RPMI7951 (cell line): ENCODE measurements at places on chromosomes 3 and 15. TPM values are rescaled to one million over a fixed set of nuclear protein-coding genes. Genes with fewer than 3 reads are reported as not detected.

- no peak for DNase-seq
Observed at GRCh38 chr3:36923523-36923943, 21.3 kb downstream of the TRANK1 start.

DNA sequence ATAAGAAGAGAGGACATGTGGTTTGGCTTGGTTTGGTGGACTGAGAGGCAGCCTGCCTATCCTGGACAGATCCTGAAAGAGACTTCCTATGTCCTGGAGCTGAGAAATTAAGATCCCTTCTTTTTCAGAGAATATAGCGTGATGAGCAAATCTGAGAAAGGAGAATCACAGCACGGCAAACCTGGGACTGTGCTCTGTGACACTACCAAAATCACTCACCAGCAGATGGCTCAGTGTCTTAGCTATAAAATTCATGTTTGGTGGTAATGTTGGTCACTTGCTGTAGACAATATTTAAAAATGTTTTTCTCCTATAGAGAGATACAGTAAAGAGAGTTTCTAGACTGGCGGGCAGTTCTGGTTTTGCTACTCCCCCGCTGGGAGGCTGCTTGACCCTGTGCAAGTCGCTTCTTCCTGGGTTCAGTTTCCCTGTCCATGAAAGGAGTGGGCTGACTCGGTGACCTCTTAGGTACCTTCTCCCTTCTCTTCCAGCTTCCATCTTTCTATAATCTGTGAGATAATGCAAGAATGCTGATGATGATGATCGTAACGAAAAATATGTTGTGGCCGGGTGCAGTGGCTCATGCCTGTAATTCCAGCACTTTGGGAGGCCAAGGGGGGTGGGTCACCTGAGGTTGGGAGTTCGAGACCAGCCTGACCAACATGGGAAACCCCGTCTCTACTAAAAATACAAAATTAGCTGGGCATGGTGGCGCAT lies 7.6 kb upstream of the HES1 start:
- DNase-seq, result no peak

GRCh38 chr3:142120707-142121106 lies 28.6 kb downstream of the TFDP2 start:
- no peak for DNase-seq

GRCh38 chr15:22259881-22260421 lies 179.6 kb downstream of the OR4M2 start:
- no peak for DNase-seq

The GXYLT2 gene
- total RNA-seq, result 64.6 and 66.1 TPM in 2 replicates

The LMOD3 gene
- total RNA-seq, result not detected in 2 replicates

The TRAT1 gene
- total RNA-seq, result not detected in 2 replicates
